NCI-H1092 treated with DMSO at 0.1 percent for 48 hours (cell line): ENCODE measurements at places on chromosomes 4 and X.

DNA sequence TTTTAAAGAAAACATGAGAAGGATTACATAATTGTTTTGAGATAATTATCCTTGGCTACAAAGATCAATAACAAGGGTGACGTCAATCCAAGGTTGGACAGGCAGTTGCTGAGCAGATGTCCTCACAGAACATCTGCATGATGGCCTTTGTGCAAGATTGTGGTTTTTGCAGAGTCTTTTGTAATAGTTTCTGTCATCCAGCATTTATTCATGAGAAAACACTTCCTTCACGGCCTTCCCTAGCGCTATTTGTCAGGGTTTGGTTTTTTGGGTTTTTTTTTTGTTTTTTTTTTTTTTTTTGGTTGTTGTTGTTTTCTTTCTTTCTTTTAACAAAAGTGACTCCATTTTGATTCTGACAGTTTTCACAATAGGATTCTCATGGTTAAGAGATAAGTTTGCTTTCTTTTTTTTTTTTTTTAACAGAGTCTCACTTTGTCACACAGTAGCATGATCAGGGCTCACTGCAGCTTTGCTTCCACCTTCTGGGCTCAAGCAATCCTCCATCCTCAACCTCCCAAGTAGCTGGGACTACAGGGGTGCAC, 31.5 kb upstream of the ELF2 start:
- no peak for DNase-seq

- no peak for DNase-seq
Measured at GRCh38 chrX:51874123-51874522, 19.3 kb upstream of the MAGED1 start.

DNA sequence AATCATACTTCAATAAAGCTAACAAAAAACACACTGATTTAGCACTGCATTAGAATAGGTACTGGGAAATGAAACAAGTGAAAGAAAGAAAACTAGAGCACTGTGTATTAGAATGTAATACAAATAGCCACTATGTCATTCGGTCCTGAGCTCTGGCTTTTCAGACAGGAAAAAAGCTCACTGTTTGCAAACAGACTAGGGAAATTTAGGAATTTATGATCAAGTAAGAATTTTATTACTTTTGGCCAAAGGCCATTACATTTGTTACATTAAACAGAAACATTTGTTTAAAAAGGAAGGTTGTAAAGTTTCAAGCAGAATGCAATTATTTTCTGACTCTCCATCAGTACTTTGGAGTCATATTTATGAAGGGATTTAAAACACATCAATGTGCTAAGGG, 68.7 kb downstream of the KLHL8 start:
- DNase-seq = no peak

DNA sequence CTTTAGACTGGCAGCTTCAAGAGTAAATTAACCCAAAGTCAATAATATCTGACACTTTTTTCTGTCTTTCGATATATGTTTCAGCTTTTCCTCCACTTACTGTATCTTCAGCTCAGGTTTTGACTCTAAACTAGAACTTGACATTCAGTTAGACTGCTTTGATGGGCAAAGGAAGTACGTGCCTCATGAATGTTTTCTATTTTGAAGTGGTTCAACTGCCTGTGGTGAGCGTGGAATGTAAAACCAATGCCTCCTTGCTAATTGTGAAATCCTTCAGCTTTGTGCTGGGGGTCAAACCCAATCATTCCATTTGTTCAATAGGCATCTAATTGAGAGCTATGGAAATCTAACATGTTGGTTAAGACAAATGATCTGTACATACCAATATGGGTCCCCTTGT, 857.0 kb upstream of the HTR2C start:
- DNase-seq = no peak

- no peak for DNase-seq
Measured at GRCh38 chrX:63932006-63932405, 147.0 kb upstream of the ARHGEF9 start.

GRCh38 chrX:48509245-48509590, 426 bp downstream of the PORCN start:
- peak; percentile 1 for DNase-seq

GRCh38 chrX:153460826-153461225, 9.6 kb downstream of the HAUS7 start:
- peak; percentile 35 for DNase-seq

DNA sequence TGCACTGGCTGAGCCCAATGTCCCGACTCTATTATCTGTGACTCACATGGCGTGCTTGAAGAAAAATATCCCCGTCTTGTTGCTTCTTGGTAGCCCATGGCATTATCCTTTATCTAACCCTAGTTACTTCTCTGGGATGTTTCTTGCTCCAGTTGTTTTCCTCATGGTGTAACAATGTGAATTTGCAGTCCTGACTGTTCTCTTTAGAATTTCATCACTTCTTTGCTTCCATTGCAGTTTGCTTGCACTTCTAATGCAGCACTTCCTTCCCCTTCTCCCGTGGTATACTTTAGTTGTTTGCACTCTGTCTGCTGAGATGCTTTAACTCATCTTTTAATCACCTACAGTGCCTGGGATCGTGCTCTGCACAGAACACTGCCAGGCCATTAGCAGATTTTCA, 126.9 kb downstream of the MAML3 start:
- no peak for DNase-seq

DNA sequence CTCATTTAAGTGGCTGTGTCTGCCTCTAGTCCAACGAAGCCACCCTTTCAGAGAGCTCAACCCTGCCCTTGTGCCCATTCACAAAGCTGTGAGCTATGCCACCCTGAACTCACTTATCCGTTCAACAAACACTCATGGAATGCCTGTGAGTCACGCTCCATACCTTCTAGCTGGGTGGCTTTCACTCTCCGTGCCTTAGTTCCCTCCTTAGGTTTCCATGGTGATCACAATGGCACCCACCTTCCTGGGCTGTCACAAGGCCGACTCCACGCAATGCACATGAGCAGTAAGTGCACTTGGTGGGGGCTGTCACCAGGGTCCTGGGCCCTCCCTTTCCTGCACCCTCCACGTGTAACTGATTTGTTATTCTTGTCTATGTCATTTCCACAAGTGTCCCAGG, 37.2 kb upstream of the PPP2R2C start:
- no peak for DNase-seq

DNA sequence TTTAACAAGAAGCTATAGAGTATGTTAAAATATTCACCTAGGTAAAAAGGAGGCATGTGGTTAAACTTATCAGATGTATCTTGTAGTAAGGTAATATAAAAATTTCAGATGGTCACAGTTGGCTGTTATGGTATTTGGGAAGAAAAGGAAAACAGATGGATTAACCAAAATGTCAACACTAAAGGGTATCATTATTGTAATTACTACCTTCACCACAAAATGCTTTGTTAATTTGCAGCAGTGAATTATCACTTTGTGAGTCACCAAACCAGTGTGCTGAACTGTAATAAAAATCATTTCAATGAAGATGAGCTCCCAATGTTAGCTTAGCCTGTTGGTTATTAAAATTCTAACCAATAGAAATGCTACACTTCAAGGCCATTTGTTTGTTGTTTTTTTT, 233.9 kb downstream of the RPA4 start:
- no peak for DNase-seq

- no peak for DNase-seq
Measured at GRCh38 chr4:106541253-106541652, 172.7 kb upstream of the GIMD1 start.

DNA sequence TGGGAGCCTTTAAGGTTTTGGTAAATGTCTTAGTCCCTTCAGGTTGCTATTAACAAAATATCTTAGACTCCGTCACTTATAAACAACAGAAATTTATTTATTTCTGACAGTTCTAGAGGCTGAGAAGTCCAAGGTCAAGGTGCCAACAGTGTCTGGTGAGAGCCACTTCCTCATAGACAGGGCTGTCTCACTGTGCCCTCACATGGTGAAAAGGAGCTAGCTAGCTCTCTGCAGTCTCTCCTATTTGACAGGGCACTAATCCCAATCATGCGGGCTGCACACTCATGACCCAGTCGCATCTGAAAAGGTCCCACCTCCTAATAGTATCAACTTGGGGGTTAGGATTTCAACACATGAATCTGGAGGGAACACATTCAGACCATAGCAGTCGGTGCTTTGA, 63.4 kb upstream of the KLF3 start:
- DNase-seq = no peak

DNA sequence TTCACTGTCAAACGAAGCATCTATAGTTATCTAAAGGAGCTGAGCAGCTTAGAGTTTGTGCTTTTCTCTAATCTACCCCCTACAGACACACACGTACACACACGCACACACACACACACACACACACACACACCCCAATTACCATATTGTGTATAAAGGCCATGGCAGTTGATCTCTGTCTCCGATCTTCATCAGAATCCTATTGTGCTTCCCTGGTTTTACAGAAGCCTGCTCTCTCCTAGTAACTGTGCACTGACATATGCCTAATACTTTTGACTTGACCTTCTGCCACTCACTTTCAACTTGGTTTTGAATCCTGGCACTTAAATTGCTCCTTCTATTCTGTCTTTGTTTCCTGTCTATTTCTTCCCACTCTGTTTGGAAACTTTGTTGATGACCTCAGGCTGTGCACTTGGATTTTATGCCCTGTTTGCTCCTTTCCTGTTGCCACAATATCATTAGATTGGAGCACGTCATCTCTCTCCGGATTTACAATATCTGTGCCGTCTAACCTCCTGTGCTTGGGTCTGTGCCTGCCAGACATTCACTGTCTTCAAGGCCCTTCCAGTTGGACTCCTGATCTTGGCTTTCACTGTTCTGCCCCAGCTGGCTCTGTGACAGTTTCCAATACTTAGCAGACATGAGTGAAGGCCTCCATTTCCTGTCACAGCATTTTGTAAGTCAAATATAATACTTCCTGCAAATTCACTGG, 928.1 kb downstream of the FAT4 start:
- no peak for DNase-seq

- no peak for DNase-seq
Measured at GRCh38 chrX:48086082-48086481, 14.6 kb upstream of the ZNF630 start.

DNA sequence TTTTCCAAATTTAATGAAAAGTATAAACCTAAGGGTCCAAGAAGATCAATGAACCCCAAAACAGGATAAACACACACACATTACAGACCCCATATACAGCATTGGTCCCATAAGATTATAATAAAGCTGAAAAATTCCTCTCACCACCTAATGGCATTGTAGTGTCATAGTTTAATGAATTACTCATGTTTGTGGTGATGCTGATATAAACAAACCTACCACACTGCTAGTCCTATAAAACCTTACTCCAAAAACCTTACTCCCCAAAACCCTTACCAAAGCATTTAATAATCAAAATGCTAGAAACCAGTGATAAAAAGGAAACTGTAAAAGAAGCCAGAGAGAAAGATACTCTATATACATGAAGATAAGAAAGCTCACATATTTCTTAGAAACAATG, 148.1 kb upstream of the SH3RF1 start:
- no peak for DNase-seq

DNA sequence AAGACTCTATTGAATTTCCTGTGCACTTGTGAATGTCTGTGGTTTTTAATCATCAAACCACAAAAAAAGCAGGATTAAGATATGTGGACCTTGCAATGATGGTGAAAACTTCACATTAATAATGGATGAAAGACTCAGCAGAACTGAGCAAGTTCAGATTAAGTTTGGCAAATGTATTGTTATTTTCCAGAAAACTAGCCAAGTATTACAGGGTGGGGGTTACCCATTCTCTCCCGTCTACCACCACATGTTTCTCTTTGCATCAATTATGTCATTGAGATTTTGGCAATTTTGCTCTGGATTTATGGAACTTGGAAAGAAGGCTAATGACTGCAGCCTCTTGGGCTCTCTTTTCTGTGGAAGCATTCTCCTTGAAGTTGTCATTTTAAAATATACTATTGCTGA, 577.1 kb downstream of the ANKRD50 start:
- DNase-seq = no peak

- no peak for DNase-seq
Measured at GRCh38 chr4:116005806-116006088, 892.3 kb upstream of the NDST4 start.

GRCh38 chrX:153627675-153628111, 19.3 kb upstream of the DUSP9 start:
- no peak for DNase-seq

DNA sequence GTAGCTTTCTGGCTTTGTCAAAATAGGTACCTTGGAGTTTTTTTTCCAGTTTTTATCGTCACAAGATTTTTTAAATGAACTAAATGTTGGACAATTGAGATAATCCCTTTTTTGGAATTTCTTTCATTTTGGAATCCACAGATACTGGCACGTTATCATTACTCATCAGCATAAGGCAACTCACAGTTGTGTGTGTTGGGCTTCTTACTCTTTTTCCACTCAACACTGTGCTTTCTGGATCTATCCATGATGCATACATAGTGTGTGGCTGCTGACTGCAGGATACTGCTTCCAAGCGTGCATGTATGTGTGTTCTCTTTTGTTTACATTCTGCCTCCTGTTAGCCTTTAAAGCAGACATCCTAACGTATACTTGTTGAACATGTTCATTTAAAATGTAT, 113.5 kb upstream of the FAM9A start:
- DNase-seq = no peak

- peak; percentile 47 for DNase-seq
Measured at GRCh38 chr4:3250956-3251690, 2.2 kb downstream of the MSANTD1 start.

- DNase-seq = no peak
Measured at GRCh38 chrX:7088968-7089615, 58.4 kb upstream of the STS start.

- no peak for DNase-seq
Measured at GRCh38 chr4:118850488-118851173, 14.7 kb upstream of the SEC24D start.

DNA sequence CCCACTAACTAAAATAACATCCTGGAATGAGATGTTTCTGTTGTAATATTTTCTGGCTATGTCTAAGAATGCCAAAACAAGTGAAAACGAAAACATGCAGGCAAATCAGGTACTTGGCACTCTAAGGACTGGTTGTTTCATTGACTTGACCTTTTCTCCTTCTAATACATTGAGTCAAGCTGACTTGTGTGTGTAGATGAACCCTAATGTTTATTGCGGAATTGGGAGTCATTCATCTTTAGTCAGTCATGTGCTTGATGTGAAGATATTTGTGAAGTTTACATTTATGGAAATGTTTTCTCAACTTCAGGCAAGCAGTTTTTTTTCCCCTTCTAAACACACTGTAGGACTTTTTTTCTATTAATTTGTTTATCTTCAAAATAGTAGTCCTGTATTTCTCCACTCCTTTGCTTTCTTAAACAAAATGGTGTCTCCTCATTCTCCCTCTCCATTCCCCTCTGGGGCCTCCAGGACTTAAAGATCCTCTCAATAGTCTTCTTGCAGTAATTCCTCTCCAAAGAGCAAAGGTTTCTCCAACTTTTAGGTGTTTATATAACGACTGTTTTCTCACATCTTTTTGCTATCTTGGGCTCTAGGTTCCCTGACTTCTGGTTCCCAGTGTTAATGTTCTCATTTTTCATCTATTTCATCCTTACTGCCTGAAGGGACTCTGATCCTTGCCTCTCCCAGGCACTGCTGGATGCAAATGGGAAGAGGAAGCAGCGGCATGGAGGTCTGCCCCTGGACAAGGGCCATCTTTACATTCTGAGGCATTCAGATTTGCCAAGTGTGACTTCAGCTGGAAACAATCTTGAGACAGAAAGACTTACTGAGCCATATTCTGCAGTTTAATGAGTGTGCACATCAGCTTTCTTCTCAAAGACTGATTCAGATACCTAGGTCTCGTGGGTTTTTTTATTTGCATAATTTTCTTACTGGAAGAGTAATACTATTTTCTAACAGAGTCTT, 166.4 kb downstream of the ARHGAP6 start:
- DNase-seq = no peak
